ENCODE measurements at places on chromosomes 13 and 19.

GRCh38 chr13:111461445-111462149 lies 141.2 kb downstream of the TEX29 start:
- no peak for DNase-seq

DNA sequence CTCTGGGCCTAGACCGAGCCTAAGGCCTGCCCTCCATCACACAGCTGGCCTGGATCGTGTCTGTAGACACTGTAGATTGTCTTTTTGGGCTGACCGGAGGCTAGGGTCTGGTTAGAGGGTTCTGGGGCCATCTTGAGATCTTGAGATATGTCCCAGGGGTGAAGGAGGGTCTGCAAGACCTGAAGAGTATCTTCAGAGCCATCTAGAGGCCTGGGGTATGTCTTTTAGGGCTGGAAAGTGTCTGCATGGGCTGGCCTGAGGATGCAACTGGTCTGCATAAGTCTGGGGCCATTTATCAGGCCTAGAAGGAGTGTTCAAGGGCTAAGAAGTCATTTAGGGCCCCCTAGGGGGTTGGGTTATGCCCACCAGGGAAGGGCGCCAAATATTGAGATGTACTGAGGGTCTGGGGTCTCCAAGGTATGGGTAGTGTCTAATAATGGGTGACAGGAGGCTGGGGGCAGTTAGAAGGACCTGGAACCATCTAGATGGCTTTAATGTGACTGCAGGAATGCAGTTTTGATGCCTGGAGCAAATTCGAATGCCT lies 555 bp downstream of the SCAF1 start:
- DNase-seq = no peak

DNA sequence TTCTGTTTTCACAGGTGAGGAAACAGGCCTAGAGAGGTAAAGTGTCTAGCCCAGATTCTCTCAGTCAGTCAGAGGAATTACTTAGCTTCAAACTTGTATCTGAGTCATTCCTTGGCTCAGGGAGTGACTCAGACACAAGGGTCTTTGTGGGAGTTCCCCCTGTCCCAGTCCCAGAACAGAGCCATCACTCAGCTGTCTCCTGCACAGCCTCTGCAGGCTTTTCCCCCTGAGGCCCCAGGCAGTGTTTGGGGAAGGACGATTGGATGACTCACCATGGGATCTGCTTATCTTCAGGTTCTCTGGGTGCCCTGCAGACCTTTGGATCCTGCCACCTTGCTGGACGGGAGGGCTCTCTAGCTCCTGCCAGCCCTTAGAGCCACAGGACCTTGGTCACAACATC lies 13.2 kb downstream of the ZNF793 start:
- DNase-seq = no peak

- peak; percentile 21 for DNase-seq
These were observed 36.5 kb downstream of the B3GLCT start for GRCh38 chr13:31236211-31236786.

Measured in GM20000 (cell line).